ENCODE measurements at places on chromosomes 6 and 20. TPM values are rescaled to one million over a fixed set of nuclear protein-coding genes. Genes with fewer than 3 reads are reported as not detected.

The CDH26 gene
- total RNA-seq, result 4.1 TPM

The ABT1 gene
- total RNA-seq, result 12.3 TPM

The GPLD1 gene
- 4.8 TPM for total RNA-seq

The BPI gene
- total RNA-seq, result 0.32 TPM

The ANGPT4 gene
- total RNA-seq, result 0.21 TPM

The ADGRB3 gene
- 29.4 TPM for total RNA-seq

The MACROD2 gene
- total RNA-seq, result 28.2 TPM

The MEP1A gene
- not detected for total RNA-seq

The KLHDC3 gene
- 75.8 TPM for total RNA-seq

The SNAP25 gene
- total RNA-seq, result 8.6 TPM

The DNMT3B gene
- total RNA-seq, result 2.4 TPM

The ABCF1 gene
- 16.0 TPM for total RNA-seq

The TSBP1 gene
- not detected for total RNA-seq

The CST1 gene
- not detected for total RNA-seq

The LRP11 gene
- 50.2 TPM for total RNA-seq

The SPATS1 gene
- not detected for total RNA-seq

The MED23 gene
- total RNA-seq, result 66.9 TPM

The LGSN gene
- total RNA-seq, result not detected

The PLEKHG1 gene
- total RNA-seq, result 39.5 TPM

The CALHM4 gene
- not detected for total RNA-seq

The SLC25A27 gene
- 41.5 TPM for total RNA-seq

The MTFR2 gene
- total RNA-seq, result 1.6 TPM

The PROKR2 gene
- not detected for total RNA-seq

The SLC17A2 gene
- total RNA-seq, result 0.11 TPM

The CST11 gene
- not detected for total RNA-seq

The HLA-G gene
- not detected for total RNA-seq

The MYLK2 gene
- total RNA-seq, result 1.7 TPM

The CCM2L gene
- total RNA-seq, result 5.8 TPM

The IRF4 gene
- total RNA-seq, result 2.0 TPM

The SLC17A1 gene
- not detected for total RNA-seq

The NNAT gene
- 31.4 TPM for total RNA-seq

The HLA-DQA2 gene
- total RNA-seq, result 0.95 TPM

The SRMS gene
- total RNA-seq, result 0.48 TPM

The BMP5 gene
- total RNA-seq, result 78.7 TPM

The HLA-DMB gene
- 8.9 TPM for total RNA-seq

The PARD6B gene
- 11.7 TPM for total RNA-seq

The ZBP1 gene
- total RNA-seq, result not detected

The BMP2 gene
- total RNA-seq, result 9.1 TPM

The SERINC1 gene
- 297 TPM for total RNA-seq

The RNF146 gene
- 70.1 TPM for total RNA-seq

The KCNK17 gene
- total RNA-seq, result 0.95 TPM

Measured in urinary bladder (tissue), 4 donors.